Activated CD4-positive, alpha-beta T cell treated with anti-CD3 and anti-CD28 coated beads, Interleukin-2, amount 50 U/mL, for 16 hours (primary cell): ENCODE measurements at places on chromosomes 16 and 17.

GRCh38 chr16:4052801-4053293 lies 63.4 kb downstream of the ADCY9 start:
- DNase-seq, result no peak

- DNase-seq, result peak; percentile 20
Measured at GRCh38 chr16:66691234-66691633, 5.3 kb downstream of the CMTM4 start.

DNA sequence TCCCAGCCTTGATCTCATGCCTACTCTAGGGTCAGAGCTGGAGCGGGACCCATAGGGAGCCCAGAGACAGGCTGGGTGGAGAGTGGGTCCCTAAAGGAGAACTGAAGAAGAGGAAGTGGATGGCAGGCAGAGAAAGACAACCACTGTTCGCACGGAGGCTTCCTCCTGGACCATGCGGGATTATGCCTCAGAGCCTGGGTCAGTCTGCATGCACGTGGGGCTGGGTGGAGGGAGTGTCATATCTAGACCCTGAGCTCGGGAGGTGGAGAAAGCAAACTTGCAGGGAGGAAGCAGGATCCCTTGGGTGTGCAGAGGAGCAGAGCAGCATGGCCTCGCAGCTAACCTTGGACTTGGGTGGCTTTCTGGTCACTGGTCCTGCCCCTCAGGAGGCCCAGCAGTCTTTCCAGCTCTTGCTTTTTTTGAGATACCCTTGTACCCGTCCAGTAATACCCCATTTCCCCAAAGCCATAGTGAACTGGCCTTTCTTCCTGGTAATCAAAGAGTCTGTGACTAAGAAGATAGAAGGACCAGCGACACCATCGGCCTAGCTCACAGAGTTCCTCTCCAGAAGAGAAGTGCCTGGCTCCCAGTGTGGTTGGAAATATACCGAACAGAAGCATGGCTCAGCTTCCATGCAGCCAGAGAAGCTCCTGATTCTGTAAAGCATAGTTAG lies 344.2 kb downstream of the CPPED1 start:
- no peak for DNase-seq

DNA sequence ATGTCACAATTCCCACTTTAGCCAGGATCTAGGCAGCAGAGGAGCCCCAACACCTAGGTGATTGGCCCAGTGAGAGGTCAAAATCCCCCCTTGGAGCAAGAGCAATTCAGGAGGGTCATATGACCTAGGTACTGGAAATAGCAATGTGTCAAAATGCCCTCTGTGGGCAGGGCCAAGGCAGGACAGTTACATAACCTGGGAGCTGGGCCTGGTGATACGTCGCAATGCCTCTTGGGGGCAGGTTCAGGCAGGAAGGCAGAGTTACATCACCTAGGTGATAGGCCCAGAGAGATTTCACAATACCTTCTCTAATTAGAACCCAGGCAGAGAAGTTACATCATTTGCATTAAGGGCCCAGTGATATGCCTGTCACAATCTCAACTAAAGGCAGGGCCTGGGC lies 1906.3 kb downstream of the TP53TG3F start:
- DNase-seq, result no peak
